ENCODE measurements at places on chromosomes 1 and 21.

DNA sequence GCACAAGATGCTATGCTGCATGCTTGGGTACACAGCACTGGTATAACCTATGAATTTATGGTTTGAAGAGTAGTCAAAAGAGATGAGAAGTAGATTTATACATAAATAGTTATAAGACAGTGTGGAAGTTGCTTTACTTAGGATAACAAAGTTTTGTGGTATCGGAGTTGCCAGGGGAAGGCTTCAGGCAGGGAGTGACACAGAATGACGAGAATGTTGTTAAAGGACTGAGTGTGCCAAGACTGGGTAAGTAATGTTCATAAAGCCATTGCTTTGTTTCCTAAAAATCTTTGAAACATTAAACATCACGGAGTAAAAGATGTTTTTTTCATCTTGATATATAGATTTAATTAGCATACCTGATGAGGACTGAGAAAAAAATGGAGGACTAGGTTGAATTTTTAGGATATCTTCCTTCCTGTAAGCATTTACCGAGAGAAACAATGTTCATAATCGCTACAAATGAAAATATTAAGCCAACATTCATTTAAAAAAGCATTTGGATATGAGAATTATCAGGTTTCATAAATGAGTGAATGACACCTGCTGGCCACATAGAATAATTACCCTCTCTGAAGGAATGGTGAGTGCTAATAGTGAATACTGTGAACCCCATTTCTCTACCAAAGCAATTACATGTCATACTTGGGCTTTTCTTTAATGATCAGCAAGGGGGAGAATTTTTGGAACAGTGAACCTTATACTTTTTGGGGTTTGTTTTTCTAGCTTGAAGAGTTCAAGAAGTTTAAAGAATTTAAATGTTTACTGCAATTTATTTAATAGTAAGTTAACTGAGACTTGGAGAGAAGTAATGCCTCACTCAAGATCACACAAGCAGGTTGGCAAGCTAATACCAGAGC, 28.4 kb downstream of the EXTL2 start:
- DNase-seq = no peak

- DNase-seq = no peak
These were observed 267.3 kb upstream of the DUSP10 start for GRCh38 chr1:222009105-222009730.

DNA sequence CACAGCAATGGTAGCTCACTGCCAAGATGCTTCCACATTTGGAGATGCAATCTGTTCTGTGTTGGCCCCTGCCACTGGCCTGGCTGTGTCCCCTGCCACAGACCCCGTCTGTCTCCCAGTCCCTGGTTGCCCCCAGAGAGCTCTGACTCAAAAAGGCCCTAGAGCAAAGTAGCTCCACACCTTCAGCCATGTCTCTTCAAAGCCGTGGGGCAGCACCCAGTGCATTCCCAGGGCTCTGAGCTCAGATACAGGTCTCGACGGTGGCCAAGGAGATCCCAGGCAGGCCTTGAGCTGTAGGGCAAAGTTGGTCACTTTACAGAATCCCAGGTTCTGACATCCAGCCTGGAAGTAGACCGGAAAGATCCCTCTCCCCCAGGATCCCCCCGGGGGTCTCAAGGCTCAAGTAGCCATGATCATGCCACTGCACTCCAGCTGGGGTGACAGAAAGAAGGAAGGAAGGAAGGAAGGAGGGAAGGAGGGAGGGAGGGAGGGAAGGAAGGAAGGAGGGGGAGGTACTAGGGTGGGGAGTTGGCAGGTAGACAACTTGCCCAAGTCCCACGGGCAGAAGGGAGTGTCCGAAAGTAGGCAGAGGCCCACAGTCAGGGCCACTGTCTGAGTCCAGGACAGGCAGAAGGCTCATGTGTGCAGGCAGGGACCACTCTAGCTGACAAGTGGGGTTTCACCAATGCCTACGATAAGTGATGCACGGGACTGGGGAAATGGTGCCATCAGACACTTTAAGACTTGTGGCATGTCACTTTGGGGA, 4.8 kb upstream of the ARF1 start:
- DNase-seq = no peak

- no peak for DNase-seq
These were observed 506.9 kb downstream of the PTPRU start for GRCh38 chr1:29743264-29743663.

DNA sequence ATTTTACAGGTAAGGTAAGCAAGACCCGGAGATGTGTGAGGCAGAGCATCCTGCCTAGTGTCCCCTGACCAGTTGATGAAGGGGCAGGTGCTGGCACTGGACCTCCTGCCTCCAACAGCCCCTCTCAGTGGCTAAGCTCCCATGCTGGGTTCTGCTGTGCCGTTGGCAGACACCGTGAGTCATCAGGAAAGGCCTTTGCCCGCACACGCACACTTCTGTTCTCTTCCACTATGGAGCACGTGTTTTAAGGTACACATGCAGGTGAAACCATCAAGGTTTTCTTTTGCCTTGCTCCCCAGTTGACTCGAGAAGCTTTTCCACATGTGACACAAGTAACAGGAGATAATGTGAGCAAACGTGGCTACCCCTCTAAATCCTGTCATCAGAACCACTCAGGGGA, 207.9 kb downstream of the RRAGC start:
- no peak for DNase-seq

GRCh38 chr1:48677306-48678287, 99.1 kb downstream of the BEND5 start:
- DNase-seq = peak; percentile 14

DNA sequence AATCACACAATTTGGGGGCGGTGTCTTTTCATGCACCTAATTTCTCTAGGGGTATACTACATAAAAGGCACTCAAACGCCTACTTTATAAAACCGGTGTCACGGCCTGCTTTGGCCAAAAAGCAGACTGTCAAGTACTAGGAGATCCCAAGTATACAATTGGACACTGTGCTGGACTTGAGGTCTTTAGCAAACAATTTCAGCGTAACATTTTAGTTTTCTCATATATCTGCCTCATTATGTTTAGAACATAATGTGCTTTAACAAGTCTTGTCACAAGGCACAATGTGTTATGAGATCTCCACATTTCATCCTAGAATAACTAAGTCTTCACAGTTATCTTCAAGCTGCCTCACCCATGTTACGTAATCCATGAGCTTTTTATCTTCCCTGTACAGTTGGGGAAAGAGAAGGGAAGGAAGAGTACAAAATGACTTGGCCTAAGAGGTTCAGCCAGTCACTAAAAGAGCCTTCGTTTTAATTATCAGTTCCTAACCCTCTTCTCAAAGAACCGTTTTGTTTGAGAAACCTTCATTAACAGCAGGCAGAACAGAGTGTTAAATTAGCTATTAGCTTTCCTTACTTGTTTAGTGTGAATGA, 1.7 kb downstream of the SSX2IP start:
- no peak for DNase-seq

GRCh38 chr1:247111700-247112478, 7.7 kb upstream of the ZNF669 start:
- DNase-seq = no peak

- no peak for DNase-seq
These were observed 758 bp upstream of the ATAD3B start for GRCh38 chr1:1470626-1471388.

- DNase-seq = no peak
These were observed 58.6 kb downstream of the MAST2 start for GRCh38 chr1:45862008-45862407.

- no peak for DNase-seq
These were observed 4.2 kb downstream of the TTC39A start for GRCh38 chr1:51325878-51326755.

DNA sequence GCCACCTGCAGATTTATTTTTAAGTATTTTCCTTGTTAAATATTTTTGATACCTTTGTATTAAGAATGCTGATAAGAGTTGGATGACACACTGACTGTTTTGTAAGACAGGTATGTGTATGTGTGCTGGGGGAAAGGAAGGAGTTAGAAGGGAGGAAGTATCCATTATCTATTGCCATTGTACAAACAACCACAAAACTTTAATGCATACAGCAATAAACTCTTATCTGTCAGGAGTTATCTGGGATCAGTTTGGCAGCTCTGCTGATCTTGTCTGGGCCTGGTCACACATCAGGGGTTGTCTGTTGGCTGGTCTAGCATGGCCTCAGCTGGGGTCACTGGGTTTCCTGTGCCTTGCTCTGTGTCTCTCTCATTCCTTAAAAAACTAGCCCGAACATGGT, 423.9 kb upstream of the USP24 start:
- no peak for DNase-seq

DNA sequence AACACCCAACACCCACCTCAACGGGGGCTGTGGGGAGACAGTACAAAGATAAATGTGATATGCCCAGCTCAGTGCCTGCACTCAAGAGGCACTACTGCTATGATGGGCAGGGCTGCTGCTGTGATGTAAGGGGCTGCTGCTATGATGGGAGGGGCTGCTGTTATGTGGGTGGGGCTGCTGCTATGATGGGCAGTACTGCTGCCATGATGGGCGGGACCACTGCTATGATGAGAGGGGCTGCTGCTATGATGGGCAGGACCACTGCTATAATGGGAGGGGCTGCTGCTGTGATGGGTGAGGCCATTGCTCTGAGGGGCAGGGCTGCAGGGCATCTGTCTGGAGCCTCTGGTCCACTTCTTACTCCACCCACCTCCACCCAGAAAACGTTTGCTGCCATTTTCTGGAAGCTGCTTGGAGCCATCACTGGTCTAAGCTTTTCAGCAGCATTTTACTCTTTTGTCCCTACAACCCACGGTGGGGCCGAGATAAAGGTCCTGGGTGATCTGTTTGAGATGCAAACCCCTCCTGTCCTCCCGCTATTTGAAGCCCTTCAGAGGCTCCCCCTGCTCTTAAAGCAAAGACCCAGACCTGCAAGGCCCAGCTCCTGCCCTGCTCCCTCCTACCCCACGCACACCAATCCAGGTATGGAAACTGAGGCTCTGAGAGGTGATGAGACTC, 656.9 kb downstream of the PTPRU start:
- DNase-seq = no peak

- no peak for DNase-seq
These were observed 623 bp downstream of the PTPRF start for GRCh38 chr1:43531107-43531905.

DNA sequence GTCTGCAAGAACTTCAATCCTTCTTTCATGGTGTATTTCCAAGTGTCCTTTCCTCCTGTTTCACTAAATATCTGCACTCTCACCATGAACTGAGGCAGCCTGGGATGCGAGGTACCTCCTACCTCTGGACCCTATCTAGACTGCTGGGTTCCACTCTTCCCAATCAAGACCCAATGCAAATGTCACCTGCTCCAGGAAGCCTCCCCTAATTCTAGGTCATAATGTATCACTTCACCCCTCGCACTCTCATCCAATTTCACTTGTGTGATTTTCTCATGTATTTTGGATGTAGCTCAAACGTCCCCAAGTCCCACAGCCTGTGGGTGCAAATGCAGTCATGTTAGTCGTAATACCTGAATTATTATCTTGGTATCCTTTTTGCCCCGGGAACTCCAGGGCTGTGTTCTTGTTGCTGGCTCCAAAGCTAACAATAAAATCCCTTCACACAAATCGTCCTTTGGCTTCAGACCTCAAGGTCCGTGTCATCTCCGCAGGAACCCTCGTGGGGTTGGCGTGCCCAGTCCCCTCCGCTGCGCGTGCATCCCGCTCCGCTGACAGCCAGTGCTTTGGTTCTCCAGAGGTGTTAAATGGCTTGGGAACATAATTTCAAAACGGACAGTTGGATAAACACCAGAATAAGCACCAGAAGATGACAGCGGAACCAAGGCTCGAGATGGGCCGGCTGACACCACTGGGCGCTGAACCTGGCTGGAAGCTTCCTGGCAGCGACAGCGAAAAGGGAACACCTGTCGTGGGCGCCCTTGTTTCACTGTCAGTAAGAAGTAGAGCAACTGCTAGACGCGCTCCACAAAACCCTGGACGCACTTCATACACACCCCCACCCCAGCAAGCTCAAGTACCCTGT, 1.0 kb upstream of the BACH1 start:
- DNase-seq = no peak

DNA sequence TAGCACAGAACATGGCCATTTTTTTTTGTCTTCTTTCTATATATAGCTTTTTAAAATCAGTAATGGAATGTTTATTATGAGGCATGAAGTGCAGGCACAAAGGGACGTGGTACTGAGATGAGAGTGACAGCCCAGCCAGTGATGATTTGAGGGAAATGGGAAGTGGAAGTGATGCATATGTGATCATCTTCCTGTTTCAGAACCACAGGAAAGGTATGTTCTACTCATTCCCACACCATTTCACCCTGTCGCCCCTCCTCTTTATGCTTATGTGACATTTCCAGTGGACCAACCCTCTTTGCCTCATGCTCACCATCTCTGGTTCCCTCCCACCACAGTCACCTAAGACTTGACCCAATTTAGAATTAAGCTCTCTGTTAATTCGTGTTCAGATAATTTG, 24.3 kb downstream of the PTGS2 start:
- DNase-seq = no peak

DNA sequence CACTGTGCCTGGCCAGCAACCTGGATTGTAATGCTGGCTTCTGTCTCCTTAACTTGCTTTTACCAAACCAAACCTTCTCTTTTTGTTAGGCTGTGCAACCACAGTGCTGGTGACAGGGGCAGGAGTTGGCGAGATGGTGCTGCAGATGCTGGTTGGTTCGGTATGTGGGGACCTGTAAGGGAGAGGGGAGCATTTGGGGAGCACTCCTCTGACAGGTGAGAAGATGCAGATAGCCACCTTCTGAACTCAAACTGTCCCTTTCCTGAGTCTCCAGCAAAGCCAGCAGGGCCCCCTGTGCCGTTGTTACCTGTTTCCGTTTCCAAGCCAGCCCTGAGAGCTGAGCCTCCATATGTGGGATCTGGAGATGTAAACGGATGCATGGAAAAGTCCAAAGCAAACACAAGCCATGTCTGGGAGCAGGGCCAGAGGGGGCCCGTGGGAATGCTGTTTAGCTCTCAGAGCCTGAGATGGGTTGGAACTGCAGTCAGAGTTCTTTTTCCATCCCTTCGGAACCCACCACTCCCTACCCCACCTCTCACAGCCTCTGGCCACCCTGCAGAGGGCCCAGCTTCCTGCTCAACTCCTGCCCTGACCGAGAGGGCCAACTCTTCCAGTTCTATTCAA, 34.0 kb downstream of the ELK4 start:
- DNase-seq = no peak

DNA sequence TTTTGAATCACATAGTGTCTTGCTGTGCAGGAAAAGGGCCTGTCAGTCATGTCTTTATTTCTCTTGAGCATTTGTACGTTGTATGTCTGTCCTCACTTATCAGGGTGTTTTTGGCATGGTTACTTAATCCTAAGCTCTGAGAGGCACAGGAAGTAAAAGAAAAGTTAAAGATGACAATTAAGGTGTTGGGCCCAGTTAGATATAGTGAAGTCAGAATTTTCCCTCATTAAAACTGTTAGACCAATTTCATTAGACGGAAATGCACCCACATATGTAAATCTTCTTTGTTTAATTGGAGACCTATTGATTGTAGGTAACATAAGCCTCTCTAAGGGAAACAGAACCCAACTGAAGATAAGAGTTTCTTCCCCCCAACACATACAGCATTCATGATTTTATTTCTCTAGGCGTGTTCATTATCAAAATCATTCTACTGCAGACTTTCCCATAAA, 21.9 kb downstream of the NFIA start:
- DNase-seq = no peak

GRCh38 chr1:226474443-226475141, 66.7 kb upstream of the PARP1 start:
- DNase-seq = no peak

GRCh38 chr21:36608897-36609225, 90.1 kb upstream of the SIM2 start:
- DNase-seq = no peak

GRCh38 chr1:100396651-100397050, 44.3 kb downstream of the CDC14A start:
- no peak for DNase-seq
